ENCODE measurements at places on chromosomes 5 and 9. TPM values are rescaled to one million over a fixed set of nuclear protein-coding genes. Genes with fewer than 3 reads are reported as not detected.

LTC4S gene
- 7.1 TPM for total RNA-seq

GPR21 gene
- 0.12 TPM for total RNA-seq

TMEM215 gene
- total RNA-seq = not detected

BTNL3 gene
- total RNA-seq = not detected

EQTN gene
- not detected for total RNA-seq

PRRC2B gene
- 48.4 TPM for total RNA-seq

PDCD1LG2 gene
- not detected for total RNA-seq

CRAT gene
- 21.5 TPM for total RNA-seq

ACOT12 gene
- total RNA-seq = not detected

GBGT1 gene
- not detected for total RNA-seq

RIMOC1 gene
- total RNA-seq = 9.4 TPM

KCTD16 gene
- not detected for total RNA-seq

SIT1 gene
- total RNA-seq = not detected

CCNJL gene
- total RNA-seq = 3.1 TPM

TAF1L gene
- under 0.01 TPM for total RNA-seq

GCNT4 gene
- 63.2 TPM for total RNA-seq

ISL1 gene
- not detected for total RNA-seq

ABITRAM gene
- 16.7 TPM for total RNA-seq

PDE6A gene
- total RNA-seq = not detected

DCTN3 gene
- total RNA-seq = 160 TPM
